Effector CD4-positive, alpha-beta T cell (primary cell): ENCODE measurements at places on chromosomes 4 and X.

DNA sequence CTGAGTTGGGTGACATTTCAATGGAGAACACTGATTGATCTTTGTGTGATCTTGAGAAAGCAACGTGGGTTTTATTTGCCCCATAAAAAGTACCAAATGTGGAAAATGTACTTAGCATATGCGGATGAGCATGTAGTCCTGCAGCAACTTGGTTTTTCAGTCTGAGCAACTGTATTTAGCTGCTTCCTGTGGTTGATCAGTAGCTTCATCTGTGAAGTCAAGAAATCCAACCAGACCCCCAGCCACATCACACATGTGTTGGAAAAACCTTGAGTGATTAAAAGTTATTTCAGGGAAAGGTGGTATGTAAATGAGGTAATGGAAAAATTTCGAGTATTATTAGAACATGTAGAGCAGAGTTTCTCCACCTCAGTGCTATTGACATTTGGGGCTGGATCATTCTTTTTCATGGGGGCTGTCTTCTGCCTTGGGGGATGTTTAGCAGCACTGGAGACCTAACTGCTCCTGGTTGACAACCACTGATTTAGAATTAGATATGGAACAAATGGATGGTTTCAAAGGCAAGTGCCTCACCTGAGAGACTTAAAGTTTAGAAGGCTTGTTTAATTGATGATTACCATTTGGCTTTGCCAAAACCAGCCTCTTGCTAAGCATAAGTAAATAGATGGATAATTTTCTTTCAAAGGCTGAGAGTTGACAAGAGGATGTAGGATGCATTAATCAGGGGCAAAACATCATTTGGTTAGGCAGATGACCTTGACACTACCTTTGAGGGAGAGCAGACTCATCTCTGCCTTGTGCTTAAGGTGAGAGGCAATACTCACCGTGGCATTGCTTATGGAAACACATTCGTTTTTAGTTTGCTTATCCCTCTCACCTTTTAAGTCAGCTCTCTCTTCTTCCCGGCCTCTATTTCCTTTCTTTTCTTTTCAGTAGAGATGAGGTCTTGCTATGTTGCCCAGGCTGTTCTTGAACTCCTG, 193.0 kb upstream of the RPS6KA3 start:
- no peak for DNase-seq

DNA sequence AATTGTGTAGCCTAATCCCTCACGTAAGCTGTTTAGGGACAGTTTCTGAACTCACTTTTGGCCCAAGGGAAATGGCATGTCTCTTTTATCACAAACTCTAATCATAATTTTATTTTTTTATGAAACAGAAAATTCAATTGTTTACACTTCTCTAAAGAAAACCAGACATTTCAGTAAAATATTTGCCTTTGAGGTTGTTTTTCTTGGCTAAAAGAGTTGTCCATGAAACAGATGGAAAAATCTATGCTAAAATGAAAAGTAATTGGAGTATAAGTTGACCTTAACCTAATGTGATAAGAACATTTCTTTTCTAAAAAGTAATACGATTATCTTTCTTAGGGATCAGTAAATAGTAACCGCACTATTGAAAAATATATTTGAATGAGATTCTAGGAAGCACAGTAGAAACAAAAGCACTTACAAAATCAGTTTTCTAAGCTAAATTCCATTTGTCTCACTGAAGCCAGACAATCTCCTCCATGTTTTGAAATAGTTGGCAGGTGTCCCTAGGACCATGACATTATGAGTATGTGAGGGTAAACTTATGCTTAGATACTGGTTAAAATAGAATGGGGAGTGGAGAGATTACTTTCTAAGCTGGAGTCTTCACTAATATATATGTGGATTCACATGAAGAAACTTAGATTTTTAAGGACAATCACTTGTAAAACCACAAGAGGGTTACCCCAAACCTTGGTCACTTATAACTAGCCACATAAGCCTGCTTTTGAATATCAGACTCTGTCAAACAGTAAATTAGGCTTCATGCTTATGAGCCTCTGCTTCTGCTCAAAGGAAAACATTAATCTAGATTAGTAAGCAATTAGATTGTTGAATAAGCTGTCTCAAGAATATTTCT, 20.1 kb upstream of the TET2 start:
- no peak for DNase-seq

DNA sequence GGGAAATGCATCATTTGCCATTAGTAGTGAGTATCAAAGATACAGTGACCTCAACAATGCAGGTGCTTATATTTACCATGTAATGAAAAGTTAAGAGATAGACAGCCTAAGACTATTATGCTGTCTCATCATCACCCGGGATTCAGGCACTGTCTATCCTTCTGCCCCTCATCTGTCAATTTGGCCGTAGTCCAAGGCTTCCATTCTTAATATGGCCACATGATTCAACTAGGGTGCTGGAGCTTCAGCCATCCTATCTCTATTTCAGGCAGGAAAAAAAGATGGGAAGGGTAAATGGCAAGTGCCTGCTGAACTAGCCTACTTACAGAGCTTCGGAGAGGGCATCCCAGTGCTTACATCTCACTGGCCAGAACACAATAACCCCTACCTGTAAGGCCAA, 196.7 kb upstream of the LNX1 start:
- DNase-seq: no peak

- no peak for DNase-seq
These were observed 49.3 kb downstream of the ELOVL6 start for GRCh38 chr4:110149089-110149488.

GRCh38 chr4:78121338-78121904, 64.3 kb downstream of the FRAS1 start:
- no peak for DNase-seq

GRCh38 chrX:24014388-24015018, 12.5 kb downstream of the KLHL15 start:
- DNase-seq: no peak

DNA sequence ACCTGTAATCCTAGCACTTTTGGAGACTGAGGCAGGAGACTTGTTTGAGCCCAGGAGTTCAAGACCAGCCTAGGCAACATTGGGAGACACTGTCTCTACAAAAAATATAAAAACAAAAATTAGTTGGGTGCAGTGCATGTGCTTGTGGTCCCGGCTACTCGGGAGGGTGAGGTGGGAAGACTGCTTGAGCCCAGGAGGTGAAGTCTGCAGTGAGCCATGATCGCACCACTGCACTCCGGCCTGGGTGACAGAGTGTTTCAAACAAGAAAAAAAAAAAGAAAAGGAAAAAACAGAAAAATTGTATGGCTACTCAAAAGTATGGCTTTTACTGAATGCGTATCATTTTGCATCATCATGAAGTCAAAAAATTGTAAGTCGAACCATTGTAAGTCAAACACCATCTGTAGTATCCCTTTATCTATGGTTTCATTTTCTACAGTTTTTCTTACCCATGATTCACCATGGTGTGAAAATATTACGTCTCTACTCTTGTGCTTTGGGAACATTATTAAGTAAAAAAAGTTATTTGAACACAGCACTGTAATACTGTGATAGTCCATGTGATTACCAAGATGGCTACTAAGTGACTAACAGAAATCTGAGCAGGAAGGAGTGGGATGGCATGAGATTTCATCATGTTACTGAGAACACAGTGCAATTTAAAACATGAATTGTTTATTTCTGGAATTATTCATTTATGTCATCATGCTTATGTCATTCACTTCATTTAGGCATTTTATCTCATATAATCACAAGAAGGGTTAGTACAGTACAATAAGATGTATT, 26.5 kb upstream of the MANBA start:
- DNase-seq: no peak

- no peak for DNase-seq
These were observed 251.8 kb downstream of the TENM3 start for GRCh38 chr4:182495031-182495430.

- no peak for DNase-seq
These were observed 38.9 kb downstream of the DRD5 start for GRCh38 chr4:9820343-9820742.

DNA sequence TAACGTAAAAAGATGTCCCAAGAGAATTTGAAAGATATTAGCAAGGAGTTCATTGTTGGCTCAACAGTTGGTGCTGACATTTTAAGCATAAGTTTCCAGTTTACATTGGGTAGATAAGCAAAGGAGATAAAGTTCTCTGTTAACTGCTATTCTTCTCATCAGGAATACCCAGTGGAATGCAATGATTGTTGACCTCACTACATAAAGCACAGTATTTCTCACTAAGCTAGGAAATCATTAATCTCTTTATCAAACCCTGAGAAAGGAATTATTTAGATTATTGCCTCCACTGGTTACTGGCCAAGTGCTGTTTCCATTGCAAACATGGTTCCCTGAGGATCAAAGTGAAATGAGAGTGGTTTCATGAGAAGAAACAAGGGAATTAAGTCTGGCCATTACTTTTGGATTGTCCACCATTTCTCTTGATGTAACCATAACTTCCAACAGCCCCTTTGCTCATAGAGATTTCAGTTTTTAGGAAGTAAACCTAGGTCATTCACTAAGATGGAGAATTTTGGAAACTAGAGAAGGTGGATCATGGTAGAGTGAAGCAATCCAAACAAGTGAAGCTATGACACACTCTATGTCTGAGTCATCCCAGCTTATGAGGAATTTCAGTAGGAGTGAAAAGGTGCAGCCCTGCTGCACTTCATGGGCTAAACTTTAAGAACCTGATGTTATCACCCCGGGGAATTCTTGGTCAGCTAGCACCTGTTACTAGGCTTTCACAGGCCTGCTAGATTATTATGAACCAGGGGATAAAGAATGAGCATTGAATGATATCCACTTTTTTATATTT, 163.4 kb downstream of the AREG start:
- DNase-seq: no peak

GRCh38 chr4:12701384-12701783, 782.8 kb downstream of the RAB28 start:
- no peak for DNase-seq

DNA sequence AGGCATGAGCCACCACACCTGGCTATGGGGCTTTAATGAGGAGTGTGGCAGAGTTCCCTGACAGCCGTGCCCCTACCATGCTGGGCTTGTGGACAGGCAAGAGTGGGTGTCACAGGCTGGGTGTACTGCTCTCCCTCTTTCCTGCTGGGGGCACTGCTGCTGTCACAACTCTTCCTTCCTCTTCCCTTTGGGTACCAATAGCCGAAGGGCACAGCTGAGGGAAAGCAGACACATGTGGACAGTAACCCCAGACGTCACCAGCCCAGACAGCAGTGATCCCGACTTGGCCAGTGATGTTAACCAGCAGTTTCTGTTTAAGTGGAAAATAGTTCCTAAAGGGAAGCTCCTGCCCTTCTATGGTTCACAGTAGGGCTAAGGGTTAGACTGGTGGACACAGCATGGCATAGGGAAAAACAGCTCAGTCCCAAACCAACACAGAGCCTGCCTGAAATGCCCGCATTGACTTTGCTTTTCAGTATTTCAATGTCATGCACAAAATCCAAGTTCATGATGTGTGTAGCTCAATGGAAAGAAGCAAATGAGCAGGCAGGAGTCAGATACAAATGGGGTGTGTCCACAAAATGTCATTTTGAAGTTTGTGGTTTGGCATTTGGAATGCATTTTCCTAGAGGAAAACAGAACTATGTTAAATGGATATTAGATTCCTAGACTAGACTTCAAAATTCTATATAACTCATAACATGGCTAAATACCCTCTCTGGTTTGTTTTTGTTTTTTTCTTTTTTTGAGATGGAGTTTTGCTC, 24.9 kb upstream of the DDX3X start:
- no peak for DNase-seq

DNA sequence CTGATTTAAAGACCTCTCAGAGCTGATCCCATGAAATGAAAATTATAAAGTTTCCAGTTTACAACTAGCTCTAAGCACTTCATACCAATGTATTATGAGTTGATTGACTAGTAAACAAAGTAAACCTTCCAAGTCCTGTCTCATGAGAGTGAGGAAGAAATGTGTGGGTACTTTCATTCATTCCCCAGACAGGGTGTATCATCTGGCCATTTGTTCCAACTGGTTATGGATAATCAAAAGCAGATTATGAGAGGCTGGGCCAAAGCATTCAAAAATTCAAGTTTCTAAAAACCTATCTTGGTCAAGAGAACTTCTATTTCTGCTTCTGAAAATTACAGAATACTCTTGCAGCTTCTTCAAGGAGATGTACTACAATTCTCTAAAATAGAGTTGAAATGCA, 193.3 kb upstream of the RASGEF1B start:
- DNase-seq: no peak

GRCh38 chr4:19038231-19038630, 1016.7 kb upstream of the LCORL start:
- DNase-seq: no peak

GRCh38 chr4:24858550-24858949, 54.3 kb downstream of the CCDC149 start:
- no peak for DNase-seq

- no peak for DNase-seq
These were observed 58.7 kb downstream of the LEF1 start for GRCh38 chr4:108109997-108110416.

- no peak for DNase-seq
These were observed 530.8 kb upstream of the DIPK2B start for GRCh38 chrX:45731448-45731847.

GRCh38 chr4:134533068-134533467, 331.5 kb upstream of the PABPC4L start:
- DNase-seq: no peak

DNA sequence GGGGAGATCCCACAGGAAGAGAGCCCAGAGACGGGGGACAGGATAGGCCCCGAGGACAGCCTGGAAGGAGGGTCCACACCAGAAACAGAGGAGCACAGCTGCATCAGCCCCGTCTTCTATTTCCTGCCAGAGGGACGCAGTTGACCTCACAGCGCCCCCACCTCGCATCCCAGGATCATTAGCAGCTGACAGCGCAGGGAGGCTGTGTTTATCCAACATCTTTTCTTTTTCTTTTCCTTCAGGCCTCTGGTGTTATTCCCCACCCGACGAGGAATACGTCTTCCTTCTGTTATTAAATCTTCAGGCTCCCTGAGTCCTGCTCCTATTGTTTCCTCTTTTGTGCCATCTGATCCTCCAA, 75.4 kb downstream of the DCHS2 start:
- no peak for DNase-seq

GRCh38 chr4:76546327-76546726, 111.3 kb downstream of the SHROOM3 start:
- DNase-seq: no peak

DNA sequence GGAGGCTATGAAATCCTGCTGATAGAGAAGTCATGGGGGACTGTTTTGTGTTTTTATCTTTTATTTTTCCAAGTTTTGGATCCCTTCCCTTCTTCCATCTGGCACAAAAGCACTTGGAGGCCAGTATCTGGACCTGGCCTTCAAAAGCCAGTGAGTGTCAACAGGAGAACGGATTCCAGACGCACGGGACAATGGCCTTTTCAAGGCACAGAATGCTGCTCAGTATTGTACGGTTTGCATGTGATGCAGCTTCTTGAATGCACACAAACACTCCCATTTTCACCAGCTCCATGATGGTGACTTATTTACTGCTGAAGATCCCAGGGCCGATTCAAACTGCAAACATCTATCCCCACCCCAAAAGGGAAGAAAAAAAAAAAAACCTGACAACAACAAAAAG, 145.4 kb downstream of the CPEB2 start:
- no peak for DNase-seq

- no peak for DNase-seq
These were observed 102.3 kb upstream of the MTM1 start for GRCh38 chrX:150465881-150466775.
